Nephron progenitor cell (in vitro differentiated cells): ENCODE measurements at places on chromosomes 1 and 21.

DNA sequence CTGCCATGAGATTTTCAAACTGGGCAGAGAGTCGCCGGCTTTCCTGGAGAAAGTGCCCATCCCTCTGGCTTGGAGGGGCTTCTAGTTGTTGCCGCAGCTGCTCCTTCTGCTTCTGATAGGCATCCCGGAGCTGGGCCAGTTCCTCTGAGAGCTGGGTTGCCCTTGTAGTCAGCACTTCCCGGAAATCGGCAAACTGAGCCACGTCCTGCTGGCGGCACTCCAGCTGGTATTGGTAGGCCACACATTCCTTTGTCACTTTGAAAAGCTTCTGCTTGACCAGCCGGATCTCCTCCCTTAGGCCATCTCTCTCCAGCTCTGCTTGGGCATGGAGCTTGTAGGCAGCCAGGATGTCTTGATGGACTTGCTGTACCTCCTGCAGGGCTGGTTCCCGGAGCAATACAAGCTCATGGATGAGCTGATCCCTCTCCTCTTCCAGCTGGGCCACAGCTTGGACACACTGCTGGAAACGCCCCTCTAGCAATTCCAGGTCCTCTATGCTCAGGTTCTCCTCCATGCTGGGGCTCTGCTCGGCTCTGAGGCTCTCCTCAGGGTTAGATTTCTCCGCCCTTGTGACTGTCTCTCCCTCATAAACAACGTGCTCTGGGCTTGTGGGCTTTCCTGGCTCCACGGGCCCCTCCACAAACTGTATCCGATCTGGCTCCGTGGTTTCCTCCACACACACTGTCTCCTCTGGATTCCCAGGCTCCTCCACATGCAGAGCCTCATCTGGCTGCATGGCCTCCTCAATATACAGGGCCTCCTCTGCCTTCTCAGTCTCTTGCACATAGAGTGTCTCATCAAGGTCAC is 7.3 kb downstream of the SYNC start:
- no peak for DNase-seq

DNA sequence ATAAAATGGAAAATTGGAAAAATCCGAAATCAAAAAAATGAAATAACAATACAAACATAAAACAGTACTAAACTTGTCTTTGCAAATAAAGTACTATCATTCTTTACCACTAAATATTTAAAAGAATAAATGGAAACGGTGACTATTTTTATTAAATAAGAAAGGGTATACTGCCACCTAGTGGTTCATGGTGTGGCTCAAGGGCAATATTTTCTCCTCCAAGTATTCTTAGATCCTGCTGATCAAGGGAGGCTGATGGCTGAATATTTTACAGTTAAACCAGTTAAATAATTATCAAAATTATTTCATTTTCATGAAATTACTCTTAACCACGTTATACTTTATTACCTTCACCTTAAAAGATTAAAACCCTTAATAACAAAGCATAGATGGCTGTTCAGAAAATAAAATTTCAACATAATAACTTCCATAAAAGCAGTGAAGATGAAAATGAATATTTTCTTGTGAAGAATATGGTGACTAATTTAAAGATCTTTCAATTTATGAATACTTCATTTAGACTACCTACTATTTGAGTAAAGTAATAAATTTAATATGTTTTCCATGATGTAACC is 1793.9 kb downstream of the NCAM2 start:
- peak; percentile 28 for DNase-seq

DNA sequence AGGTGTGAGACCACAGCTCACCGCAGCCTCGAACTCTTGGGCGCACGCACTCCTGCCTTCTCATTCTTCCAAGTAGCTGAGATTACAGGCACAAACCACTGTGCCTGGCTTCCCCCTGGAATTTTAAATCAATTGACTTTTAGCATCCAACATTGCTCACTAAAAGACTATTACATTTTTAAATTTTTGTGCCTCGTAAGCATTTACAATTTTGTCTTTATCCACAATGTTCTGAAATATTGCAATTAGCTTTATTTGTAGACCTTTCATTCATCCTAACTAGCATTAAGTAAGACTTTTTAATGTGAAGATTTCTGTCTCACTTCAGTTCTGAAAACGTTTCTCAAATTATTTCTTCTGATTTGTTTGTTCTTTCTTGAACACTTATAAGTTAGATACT is 122.9 kb downstream of the HFM1 start:
- no peak for DNase-seq

DNA sequence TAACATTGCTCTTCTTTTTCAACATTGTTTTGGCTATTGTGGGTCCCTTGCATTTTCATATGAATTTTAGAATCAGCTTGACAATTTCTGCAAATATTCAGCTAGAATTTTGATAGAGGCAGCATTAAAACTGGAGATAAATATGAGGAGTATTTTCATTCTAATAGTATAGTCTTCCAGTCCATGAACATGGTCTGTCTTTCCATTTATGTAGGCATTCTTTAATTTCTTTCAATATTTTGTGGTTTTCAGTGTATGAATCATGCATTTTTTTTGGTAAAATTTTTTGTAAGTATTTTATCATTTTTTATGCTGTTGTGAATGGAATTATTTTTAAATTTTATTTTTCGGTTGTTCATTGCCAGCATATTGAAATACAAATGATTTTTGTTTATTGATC is 97.2 kb downstream of the DNAH14 start:
- DNase-seq: no peak

- no peak for DNase-seq
Observed at GRCh38 chr1:231057410-231057809, 17.4 kb upstream of the FAM89A start.

DNA sequence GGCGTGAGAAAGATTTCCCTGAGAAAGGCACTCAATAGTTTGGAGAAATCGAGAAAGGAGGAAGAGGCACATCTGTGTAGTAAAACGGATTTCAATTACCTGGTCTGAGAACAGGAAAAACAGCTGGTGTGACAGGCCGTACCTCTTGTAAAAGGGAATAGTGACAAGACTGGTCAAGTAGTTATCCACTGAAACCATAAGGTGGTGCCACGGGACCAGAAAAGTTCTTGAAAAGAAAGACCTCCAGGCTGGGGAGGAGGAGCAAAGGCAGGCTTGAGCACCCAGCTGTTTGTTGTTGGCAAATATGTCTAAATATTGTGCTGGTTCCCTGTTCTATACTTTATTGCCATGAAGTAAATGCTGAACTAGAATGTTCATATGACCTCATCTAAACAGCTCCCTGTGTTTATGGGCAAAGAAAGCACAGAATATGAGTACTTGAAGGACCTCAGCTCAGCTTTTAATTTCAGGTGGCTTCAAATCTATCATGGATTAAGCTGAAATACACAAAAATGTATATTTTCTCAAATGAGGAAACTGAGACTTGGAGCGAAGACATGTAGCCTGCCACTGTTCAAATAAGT is 4.0 kb downstream of the HAO2 start:
- DNase-seq: peak; percentile 25

DNA sequence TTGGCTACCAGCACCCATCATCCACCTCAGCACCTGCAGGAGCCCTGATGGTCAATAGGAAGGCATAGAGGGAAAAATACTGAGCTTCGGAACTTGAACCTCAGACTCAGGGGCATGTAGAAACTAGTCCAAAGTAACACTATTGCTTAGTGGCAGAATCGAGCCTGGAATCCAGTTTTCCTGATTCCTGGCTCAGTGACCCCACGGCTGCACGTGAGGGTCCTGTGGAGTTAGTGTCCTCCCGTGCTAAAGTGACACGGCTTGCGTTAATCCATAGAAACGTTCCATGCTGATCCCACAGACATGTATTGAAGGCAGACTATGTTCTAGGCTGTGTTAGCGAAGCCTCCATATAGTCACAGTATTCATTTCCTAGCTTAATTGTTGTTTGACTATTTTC is 747.0 kb upstream of the TPTE start:
- no peak for DNase-seq

- DNase-seq: no peak
Observed at GRCh38 chr1:183776731-183777130, 28.2 kb upstream of the RGL1 start.

DNA sequence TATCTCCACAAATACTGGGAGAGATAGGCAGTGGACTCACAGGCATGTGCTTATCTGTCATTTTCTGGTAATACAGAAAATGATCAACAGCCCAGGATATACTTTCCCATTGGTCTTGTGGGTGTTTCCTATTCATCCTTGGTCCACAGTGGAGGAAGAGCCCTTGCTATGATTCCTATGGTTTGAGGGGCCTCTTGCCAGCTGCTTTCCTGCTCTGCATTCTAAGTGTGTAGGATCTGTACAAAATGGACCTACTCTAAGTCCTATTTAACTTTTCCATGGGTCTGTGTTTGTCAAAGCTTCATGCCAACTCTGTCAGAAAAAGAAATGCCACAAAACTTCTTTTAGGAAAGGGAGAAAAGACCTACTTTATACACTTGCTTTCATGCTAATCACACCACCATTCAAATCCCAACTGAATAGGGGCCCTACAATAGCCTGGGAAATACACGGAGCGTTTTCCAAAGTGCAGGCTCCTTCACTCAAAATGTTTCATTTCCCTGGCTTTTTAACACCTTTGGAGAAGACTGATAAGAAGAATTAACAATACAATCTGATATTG is 16.4 kb downstream of the PLPP3 start:
- no peak for DNase-seq

DNA sequence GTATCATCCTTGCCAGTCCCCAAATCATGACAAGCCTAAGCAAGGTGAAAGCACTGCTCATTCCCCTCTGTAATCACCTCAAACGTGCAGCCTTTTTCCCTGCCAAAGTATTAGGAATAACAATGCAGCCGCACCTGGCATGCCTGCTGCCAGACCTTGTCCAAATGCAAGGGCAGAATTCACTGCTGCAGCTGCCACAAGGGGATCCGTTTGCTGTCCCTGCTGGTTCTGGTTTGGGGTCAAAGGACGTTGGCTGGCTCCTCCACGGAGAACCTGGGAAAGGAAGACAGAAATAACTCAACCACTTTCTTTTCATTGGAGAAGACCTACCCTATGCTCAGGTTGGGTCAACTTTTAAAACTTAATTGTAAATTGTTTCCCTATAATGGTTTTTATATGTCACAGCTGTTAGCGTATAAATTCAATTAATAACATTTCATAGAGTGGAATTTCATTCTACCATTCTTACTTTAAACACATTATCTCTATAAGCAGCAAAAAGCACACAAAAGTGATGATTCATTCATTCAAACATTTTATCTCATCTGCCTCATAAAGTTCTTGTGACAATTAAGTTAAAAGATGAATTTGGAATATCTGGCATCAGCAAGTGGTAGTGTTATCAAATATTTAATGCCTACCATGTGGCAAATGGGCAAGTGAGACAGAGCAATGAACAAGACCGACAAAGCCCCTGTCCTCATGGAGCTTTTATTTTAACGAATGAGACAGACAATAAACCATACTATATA is 59.8 kb upstream of the SDC3 start:
- no peak for DNase-seq

DNA sequence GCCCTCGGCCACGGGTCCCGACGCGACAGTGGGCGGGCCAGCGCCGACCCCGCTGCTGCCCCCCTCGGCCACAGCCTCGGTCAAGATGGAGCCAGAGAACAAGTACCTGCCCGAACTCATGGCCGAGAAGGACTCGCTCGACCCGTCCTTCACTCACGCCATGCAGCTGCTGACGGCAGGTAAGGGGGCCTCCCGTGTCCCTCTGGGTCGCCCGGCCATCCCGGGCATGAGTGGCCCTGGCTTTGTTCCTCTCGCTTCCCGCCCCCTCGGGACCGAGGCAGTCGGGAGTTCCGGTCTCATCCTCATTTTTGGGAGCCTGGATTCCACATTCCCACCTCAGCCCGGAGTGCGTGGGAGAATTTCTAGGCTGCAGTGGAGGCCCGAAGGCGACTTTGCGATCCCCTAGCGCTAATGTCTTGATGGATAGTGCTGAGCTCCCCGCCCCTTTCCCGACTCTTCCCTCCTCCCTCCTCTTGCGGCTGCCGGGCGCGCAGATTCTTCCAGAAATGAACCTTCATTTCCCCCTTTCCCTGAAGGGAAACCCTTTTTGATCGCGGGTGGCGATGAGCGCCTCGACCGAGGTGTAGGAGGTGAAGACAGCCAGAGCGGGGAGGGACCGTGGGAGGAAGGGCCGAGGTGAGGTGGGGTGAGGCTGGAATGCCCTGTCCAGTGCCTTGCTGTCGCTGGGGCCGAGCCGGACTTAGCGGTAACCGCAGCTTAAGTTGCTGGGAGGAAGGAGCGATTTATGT is 705 bp downstream of the KHDRBS1 start:
- peak; percentile 64 for DNase-seq

DNA sequence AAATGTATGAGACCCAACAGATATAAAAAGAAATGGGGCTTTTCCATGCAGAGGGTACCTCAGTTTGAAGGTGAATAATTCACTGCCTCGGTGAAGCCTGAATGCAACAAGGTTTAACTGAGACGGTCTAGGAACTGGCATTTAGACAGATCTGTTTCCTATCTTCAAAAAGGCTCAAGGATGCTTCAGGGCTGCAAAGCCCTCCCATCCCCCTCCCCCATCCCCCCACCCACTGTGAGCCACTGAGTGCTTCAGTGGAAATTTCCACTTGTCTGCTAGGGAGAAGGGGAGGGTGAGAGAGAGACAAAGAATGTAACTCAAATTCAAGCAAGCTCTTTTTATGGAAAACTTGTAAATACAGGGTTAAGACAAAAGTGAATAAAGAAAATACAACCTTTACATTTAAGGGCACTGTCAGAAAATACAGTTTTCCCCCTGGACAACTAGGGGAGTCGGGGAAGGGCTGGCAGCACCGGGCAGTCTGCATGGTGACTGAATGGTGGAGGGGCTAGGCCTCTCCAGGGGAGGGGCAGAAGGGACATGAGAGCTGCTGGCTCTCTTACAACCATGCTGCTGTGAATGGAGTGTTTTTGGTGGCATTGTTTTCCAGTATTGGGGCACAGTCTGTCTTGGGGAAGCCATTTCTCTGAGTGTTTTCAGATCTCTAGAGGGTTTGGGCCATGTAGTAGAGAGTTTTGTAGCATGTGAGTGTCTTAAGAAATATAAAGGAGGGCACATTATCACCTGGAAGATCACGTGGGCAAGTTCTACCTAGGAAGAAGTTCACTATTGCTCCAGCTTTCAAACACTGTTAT is 56.7 kb downstream of the MRPS6 start:
- no peak for DNase-seq

GRCh38 chr1:1988061-1988945 is 15.3 kb downstream of the CFAP74 start:
- DNase-seq: no peak
